Activated CD4-positive, alpha-beta memory T cell treated with anti-CD3 and anti-CD28 coated beads, Interleukin-2, amount 10 ng/mL, durations not matched to agents 7 days and 5 days (primary cell): ENCODE measurements at places on chromosomes 5 and 9. TPM values are rescaled to one million over a fixed set of nuclear protein-coding genes. Genes with fewer than 3 reads are reported as not detected.

DNA sequence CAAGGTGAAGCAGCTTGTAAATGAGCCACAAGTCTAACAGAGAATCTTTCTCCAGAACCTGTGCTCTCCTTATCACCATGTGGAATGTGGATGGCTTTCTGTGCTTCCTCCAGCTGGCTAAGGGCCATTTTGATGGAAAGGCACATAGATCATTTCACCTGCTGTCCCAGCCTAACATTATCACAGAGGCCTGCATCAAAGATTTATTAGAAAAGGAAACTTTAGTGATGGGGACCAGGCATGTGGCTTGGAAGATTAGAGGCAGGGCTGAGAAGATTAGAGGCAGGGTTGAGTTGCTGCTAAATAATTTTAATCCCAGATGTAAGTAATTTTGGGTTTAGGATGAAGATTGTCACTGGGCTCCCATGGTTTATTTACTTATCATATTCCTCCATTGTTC is 6.3 kb downstream of the SPEF2 start:
- no peak overlapping the region for H3K4me3 ChIP-seq
- peaks cover 7% of the 10 kb centered on the region for H3K36me3 ChIP-seq
- no peak overlapping the region for H3K27ac ChIP-seq
- H3K27me3 ChIP-seq = no peaks in the 10 kb centered on the region
- DNase-seq = no peak

SPATA31E1 gene
- not detected for total RNA-seq

- H3K27me3 ChIP-seq = no peaks in the 10 kb centered on the region
- no peak for DNase-seq
- H3K27ac ChIP-seq = no peak overlapping the region
- peaks cover 32% of the 10 kb centered on the region for H3K36me3 ChIP-seq
- H3K4me3 ChIP-seq = no peak overlapping the region
Measured at GRCh38 chr9:37297592-37297991, 124.9 kb upstream of the GRHPR start.

PCDHB11 gene
- total RNA-seq = not detected

PCDHA12 gene
- not detected for total RNA-seq

TMEM174 gene
- total RNA-seq = not detected

DNA sequence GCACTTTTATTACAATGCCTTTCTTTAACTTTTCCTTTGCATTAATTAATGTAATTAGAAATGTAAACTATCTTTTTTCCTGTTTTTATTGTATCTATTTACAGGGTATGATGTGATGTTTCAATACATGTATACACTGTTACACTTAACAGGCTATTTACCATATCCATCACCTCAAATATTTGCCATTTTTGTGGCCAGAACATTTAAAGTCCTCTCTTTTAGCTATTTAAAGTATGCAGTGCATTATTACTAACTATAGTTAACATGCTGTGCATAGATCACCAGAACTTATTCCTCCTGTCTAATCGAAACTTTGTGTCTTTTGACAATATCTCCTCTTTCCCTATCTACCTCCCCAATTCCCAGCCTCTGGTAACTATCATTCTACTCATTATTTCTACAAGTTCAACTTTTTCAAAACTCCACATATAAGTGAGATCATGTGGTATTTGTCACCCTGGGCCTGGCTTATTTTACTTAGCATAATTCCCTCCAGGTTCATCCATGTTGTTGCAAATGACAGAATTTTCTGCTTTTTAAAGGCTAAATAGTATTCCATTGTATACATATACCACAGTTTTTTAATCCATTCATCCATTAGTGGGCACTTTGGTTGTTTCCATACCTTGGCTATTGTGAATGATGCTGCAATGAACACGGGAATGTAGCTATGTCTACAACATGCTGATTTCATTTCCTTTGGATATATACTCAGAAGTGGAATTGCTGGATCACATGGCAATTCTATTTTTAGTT is 32.8 kb downstream of the OR2K2 start:
- H3K27ac ChIP-seq = no peak overlapping the region
- no peaks in the 10 kb centered on the region for H3K36me3 ChIP-seq
- no peak for DNase-seq
- H3K4me3 ChIP-seq = no peak overlapping the region
- no peaks in the 10 kb centered on the region for H3K4me1 ChIP-seq
- H3K27me3 ChIP-seq = peaks cover 8% of the 10 kb centered on the region

- H3K27ac ChIP-seq = peak overlapping the region; percentile 22
- H3K4me1 ChIP-seq = peaks cover 59% of the 10 kb centered on the region
- H3K27me3 ChIP-seq = no peaks in the 10 kb centered on the region
- peaks cover 48% of the 10 kb centered on the region for H3K36me3 ChIP-seq
Measured at GRCh38 chr9:37300620-37301019, 121.9 kb upstream of the GRHPR start.

GRCh38 chr9:15149450-15149849 is 157.6 kb downstream of the TTC39B start:
- H3K36me3 ChIP-seq = no peaks in the 10 kb centered on the region
- H3K4me3 ChIP-seq = no peak overlapping the region
- no peaks in the 10 kb centered on the region for H3K4me1 ChIP-seq
- no peak for DNase-seq
- H3K27me3 ChIP-seq = peaks cover 9% of the 10 kb centered on the region

DNA sequence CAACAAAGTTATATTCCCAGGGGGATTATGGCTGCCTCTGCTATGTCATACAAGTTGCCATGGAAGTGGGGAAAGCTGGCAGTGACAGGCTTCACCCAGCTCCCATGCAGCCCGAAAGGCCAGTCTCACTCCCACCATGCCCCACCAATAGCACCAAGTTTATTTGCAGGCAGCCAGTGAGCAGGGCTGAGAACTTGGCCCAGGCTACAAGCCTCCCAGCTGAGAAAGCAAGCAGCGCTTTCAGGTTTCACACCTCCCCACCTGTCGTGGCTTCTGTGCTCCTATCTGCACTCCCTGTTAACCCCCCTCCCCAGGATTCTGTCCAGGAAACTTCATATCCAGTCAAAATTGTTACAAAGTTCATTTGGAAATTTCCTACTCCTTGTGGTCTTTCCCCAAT is 155.0 kb downstream of the SAXO1 start:
- no peak for DNase-seq
- H3K27ac ChIP-seq = no peak overlapping the region
- H3K36me3 ChIP-seq = no peaks in the 10 kb centered on the region
- H3K27me3 ChIP-seq = peaks cover 20% of the 10 kb centered on the region

DNA sequence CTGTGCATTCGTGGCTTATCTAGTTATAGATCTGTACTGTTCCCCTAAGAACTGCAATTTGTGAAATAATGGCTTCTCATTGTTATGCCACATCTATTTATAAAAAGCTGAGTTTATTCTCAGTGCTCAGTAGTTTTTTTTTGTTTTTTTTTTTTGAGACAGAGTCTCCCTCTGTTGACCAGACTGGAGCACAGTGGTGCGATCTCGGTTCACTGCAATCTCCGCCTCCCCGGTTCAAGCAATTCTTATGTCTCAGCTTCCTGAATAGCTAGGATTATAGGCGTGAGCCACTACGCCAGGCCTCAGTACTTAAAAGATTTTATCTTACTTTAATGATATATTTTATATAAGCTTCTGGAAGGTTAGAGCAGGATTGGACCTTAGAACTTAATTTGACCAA is 19.0 kb downstream of the SEC61B start:
- H3K4me3 ChIP-seq = no peak overlapping the region
- DNase-seq = no peak
- H3K36me3 ChIP-seq = peaks cover 4% of the 10 kb centered on the region
- H3K4me1 ChIP-seq = peaks cover 6% of the 10 kb centered on the region

GRCh38 chr5:2538169-2538568 is 213.3 kb downstream of the IRX2 start:
- H3K4me1 ChIP-seq = no peaks in the 10 kb centered on the region
- no peaks in the 10 kb centered on the region for H3K27me3 ChIP-seq
- no peaks in the 10 kb centered on the region for H3K36me3 ChIP-seq
- no peak overlapping the region for H3K27ac ChIP-seq

ACOT12 gene
- total RNA-seq = not detected

GRCh38 chr9:128242828-128243214 is 33.0 kb downstream of the GOLGA2 start:
- H3K27ac ChIP-seq = no peak overlapping the region
- H3K27me3 ChIP-seq = peaks cover 15% of the 10 kb centered on the region
- no peak overlapping the region for H3K4me3 ChIP-seq
- no peaks in the 10 kb centered on the region for H3K36me3 ChIP-seq
- no peak for DNase-seq

PCDHB7 gene
- total RNA-seq = not detected

DNA sequence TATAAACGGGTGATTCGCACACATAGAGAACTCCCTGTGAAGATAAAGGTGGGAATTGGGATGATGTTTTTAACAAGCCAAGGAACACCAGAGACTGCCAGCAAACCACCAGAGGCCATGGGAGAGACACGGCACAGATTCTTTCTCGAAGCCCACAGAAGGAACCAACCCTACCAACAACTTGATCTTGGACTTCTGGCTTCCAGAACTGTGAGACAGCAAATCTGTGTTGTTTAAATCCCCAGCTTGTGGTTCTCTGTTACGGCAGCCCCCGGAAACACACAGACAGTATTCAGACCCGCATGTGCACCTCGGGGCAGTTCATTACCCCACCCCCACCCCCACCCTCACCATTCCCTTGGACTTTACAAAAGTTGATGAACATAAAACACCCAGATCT is 12.8 kb downstream of the AMBP start:
- peaks cover 8% of the 10 kb centered on the region for H3K27me3 ChIP-seq
- no peaks in the 10 kb centered on the region for H3K4me1 ChIP-seq
- no peak overlapping the region for H3K27ac ChIP-seq
- DNase-seq = no peak
- no peaks in the 10 kb centered on the region for H3K36me3 ChIP-seq

TEX48 gene
- 0.48 TPM for total RNA-seq

GRCh38 chr9:120480707-120481106 is 99.3 kb downstream of the CDK5RAP2 start:
- H3K27me3 ChIP-seq = no peaks in the 10 kb centered on the region
- H3K27ac ChIP-seq = no peak overlapping the region
- peaks cover 2% of the 10 kb centered on the region for H3K4me1 ChIP-seq

DNA sequence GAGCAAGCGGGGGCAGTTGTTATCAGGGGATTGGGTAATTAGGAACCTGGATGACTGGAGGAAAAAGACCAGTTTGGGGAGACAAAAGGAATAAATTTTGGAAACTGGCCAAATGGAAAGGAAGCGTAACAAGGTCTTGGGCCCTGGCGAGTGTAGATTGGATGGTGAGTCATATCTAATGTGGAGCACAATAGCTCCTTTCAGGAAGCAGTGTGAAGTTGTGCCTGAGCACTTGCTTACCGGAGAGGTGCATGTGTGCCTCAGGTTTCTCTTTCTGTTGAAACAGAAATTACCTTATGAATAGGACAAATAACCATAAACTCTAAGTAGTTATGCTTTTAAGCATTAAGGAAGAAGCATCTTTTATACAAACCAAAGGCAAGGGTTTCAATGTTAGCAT is 176.4 kb downstream of the KIF4B start:
- H3K4me3 ChIP-seq = no peak overlapping the region
- H3K27ac ChIP-seq = no peak overlapping the region
- no peaks in the 10 kb centered on the region for H3K36me3 ChIP-seq
- H3K4me1 ChIP-seq = no peaks in the 10 kb centered on the region
- DNase-seq = no peak

DNA sequence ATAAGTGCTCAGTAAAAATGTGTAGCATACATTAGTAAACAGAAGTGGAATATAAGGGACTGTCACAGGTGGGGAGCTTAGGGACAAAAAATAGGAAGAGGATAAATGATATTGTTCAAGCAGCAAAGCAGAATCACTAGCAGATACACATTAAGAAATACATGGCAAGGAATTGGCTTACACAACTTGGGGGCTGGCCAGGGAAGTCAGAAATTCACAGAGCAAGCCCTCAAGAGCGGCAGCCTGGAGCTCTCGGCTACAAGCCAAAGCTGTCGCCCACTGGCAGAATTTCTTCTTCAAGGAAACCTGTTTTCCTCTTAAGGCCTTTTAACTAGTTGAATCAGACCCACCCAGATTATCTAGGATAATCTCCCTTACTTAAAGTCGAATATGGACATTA is 73.0 kb upstream of the SMIM23 start:
- H3K4me3 ChIP-seq = no peak overlapping the region
- no peaks in the 10 kb centered on the region for H3K36me3 ChIP-seq
- H3K27ac ChIP-seq = no peak overlapping the region
- DNase-seq = no peak
- H3K27me3 ChIP-seq = no peaks in the 10 kb centered on the region

- H3K36me3 ChIP-seq = no peaks in the 10 kb centered on the region
- H3K27ac ChIP-seq = no peak overlapping the region
- H3K4me3 ChIP-seq = no peak overlapping the region
- no peaks in the 10 kb centered on the region for H3K4me1 ChIP-seq
- no peak for DNase-seq
- no peaks in the 10 kb centered on the region for H3K27me3 ChIP-seq
Measured at GRCh38 chr9:80755586-80755985, 933.8 kb downstream of the TLE1 start.

C9orf153 gene
- total RNA-seq = not detected

MORN5 gene
- not detected for total RNA-seq

- H3K27me3 ChIP-seq = peaks cover 2% of the 10 kb centered on the region
- H3K4me1 ChIP-seq = peaks cover 26% of the 10 kb centered on the region
- H3K36me3 ChIP-seq = no peaks in the 10 kb centered on the region
- DNase-seq = no peak
- no peak overlapping the region for H3K4me3 ChIP-seq
Measured at GRCh38 chr5:56123531-56124243, 109.4 kb downstream of the ANKRD55 start.

POC5 gene
- total RNA-seq = 21.5 TPM

DNA sequence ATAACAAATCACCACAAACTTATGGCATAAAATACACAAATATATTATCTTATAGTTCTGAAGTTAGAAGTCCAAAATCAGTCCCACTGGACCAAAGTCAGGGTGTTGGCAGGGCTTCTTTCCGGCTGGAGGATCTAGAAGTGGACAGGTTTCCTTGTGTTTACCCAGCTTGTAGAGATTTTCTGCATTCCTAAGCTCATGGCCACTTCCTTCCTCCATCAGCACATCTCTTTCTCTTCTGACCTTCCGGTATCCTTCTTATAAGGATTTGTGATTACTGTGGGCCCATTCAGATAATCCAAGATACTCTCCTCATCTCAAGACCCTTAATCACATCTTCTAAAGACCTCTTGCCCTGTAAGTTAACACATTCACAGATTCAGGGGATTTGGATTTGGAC is 97.6 kb downstream of the RAB3C start:
- no peak overlapping the region for H3K27ac ChIP-seq
- no peak for DNase-seq
- no peak overlapping the region for H3K4me3 ChIP-seq
- peaks cover 4% of the 10 kb centered on the region for H3K27me3 ChIP-seq

- DNase-seq = no peak
- H3K36me3 ChIP-seq = no peaks in the 10 kb centered on the region
- no peak overlapping the region for H3K27ac ChIP-seq
- peaks cover 3% of the 10 kb centered on the region for H3K27me3 ChIP-seq
Measured at GRCh38 chr5:73958037-73958436, 332.0 kb downstream of the ARHGEF28 start.
